ENCODE measurements at places on chromosomes 12 and 14.

GRCh38 chr14:73397810-73398209, 60.5 kb downstream of the NUMB start:
- DNase-seq, result no peak

GRCh38 chr14:66910311-66910840, 278.9 kb upstream of the GARIN2 start:
- no peak for DNase-seq

- DNase-seq, result no peak
These were observed 34.3 kb upstream of the TTC7B start for GRCh38 chr14:90850487-90850886.

DNA sequence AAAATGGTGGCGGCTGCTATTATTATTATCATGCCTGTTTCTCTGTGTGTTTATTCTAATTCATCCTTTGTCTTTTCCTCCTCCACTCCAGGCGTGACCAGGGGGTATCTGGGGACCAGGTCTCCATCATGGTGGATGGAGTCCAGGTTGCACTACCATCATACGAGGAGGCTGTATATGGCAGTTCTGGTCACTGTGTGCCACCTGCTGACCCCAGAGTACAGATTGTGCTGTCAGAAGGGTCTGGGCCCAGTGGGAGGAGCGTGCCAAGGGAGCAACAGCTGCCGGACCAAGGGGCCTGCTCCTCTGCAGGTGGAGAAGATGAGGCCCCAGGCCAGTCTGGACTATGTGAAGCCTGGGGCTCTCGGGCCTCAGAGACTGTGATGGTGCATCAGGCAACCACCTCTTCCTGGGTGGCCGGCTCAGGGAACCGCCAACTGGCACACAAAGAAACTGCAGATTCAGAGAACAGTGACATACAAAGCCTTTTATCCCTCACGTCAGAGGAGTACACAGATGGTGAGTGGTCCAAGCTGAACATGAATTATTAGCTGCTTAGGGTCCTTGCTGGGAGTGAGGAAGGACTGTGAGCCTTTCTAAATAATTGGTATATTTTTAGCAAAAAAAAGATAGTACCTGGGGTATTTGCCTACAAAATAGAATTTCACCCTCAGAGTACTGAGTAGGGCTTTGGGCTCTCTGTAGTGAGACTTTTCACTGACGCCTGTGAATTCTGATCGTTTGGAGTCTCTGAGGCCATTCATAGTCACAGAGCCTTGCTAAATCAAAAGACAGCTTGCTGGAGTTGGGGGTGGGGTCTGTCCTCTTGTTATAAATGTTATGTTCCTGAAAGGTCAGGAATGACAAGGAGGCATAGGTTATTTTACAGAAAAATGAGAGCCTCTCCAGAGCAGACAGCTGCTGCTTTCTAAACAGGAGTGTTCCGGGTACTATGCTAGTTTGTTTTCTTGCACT, 58.1 kb upstream of the SRSF5 start:
- peak; percentile 35 for DNase-seq

DNA sequence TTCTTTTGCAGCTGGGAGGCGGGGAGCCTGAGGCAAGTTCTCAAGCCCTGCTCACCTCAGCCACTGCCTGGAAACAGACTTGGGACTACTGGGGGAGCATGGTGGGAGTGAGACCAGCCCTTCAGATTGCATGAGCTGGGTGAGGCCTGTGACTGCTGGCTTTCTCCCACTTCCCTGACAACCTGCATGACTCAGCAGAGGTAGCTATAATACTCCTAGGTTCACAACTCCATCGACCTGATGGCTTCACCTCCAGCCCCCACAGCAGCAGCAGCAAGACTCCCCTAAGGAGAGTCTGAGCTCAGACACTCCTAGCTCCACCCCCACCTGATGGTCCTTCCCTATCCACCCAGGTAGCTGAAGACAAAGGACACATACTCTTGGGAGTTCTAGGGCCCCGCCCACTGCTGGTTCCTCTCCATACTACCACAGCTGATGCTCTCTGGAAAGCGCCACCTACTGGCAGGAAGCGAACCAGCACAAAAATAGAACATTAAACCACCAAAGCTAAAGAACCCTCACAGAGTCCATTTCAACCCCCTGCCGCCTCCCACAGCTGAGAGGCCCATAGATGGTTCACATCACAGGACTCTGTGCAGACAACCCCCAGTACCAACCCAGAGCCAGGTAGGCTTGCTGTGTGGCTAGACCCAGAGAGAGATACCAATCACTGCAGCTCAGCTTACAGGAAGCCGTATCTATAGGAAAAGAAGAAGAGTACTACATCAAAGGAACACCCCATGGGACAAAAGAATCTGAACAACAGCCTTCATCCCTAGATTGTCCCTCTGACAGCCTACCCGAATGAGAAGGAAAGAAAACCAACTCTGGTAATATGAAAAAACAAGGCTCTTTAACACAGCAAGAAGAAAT, 68.7 kb downstream of the RPAP3 start:
- DNase-seq, result no peak

GRCh38 chr14:70804556-70805162, 4.7 kb downstream of the MAP3K9 start:
- DNase-seq, result no peak

DNA sequence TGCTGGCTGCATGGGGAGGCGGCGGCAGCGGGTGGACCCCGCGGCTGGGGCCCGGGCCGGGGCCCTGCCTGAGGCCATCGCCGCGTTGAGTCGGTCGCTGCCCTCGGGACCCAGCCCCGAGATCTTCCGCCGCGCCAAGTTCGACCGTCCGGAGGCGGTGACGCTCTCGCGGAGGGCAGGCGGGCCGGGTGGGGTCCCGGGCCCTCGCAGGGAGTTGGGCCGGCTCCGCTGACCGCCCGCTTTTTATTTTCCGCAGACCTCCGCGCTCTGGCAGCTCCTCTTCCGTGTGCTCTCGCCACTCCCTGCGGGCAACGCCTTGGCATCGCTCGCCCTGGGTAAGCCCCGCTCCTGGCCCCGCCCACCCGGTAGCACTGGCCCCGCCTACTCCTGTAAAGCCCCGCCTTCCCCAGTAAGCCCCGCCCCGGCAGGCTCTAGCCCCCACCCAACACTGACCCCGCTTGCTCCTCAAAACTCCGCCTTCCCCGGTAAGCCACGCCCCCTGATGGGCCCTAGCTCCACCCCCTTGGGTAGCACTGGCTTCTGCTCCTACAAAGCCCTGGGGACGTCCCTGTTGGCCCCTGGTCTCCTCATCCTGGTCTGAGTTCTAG, 424 bp downstream of the TEDC1 start:
- peak; percentile 91 for DNase-seq

DNA sequence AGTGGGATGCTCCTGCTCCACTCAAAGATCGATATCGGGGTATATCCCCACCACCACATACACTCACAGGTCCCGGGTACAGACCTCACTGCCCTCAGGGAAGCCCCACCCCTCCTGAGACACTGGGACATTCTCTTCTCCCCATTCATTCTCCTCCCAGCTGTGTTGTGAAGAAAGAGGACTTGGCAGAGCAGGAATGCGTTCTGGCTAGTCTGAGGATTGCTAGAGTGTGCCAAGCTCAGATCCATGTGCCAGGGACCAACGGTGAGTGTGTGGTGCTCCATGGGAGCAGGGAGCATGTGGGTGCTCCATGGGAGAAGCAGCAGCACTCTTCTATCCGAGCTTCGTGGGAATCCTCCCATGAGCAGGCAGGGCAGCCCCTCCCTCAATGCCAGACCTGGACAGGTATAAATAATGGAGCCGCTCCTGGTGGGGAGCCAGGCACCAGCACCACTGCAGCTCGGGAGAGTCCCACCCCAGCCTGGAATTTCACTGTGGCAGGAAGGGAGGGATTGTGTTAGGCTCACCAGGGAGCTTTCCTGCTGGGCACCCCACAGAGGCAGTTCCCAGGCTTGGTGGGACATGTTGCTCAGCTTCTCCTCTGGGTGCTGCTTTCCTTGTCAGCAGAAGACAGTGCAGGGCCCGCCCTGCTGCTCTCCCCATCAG, 2.3 kb upstream of the KRT5 start:
- no peak for DNase-seq

GRCh38 chr12:19404242-19404880, 34.9 kb upstream of the AEBP2 start:
- DNase-seq, result no peak

DNA sequence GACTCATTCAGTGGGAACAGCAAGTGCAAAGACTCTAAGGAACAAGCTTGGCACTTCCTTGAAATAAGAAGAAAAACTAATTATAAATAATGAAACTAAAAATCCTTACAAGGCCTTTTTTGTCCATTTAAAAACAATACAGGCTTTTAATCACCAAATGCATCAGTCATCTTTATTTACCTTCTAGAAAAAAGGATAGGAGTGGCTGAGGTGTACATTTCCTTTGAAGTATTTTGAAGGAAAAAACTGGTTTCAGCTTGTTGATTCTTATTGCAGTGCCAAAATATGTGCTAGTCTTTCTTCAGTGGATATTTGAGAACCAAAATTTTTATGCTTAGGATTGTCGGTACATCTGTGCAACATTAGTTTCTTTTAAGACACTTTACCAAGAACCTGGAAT, 29.8 kb downstream of the MED21 start:
- DNase-seq, result no peak

DNA sequence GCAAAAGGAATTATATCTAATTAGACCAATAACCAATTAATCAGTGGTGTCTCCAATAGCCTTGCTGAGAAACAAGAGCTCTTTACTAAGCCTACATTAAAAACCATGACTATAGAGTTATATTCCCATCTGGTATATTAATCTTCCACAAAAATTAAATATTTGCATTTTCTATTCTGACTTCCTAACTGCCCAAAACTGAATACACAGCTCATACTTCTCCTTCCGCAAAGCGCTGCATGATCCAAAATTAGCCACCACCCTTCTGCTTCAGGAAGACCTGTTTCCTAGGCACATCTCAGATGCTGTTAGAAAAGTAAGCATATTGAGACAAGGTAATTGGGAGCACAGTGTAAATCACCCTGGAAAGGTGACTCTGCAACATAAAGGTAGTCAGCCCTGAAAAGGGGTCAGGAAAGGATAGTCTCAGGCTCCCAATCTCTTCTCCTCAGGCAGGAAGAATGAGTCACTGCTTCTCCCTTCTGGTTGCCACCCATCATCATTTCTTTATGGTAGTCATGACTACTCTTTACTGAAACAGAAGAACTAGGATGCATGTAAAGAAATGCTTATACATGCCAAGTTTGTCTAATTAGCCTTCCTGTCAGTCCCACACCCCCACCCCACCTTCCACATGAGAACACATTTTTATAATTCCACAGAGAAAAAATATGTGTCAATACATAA, 54.3 kb downstream of the PLCZ1 start:
- no peak for DNase-seq

GRCh38 chr14:36317650-36318049, 2.8 kb downstream of the MBIP start:
- DNase-seq, result no peak

- no peak for DNase-seq
These were observed 35.1 kb downstream of the ATF7IP start for GRCh38 chr12:14400599-14400998.

DNA sequence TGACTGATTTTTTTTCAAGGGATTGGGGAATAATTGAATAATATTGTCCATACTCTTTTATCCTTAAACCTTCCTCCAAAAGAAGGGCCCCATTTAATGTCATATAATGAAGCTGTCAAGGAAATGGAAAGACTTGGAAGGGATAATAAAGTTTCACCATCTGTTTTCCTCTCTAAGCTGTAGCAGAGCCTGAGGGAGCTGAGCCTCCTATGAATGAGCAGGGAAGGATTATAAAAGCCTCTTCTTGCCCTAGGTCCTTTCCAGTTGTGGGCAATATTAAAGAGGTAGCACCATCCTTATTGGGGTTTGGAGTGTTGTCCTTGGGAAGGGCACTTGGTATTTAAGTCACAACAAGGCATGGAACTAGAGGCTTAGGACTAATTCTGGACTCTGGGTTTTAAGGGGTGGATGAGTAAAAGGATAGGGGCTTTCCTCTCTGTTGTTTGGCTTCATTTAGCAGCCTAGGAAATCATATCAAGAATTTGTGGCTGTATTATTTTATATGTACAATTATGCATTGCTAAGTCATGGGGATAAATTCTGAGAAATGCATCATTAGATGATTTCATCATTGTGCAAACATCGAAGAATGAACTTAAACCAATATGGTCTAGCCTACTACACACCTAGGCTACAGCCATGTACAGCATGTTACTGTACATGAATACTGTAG, 408.5 kb upstream of the DCN start:
- DNase-seq, result no peak

DNA sequence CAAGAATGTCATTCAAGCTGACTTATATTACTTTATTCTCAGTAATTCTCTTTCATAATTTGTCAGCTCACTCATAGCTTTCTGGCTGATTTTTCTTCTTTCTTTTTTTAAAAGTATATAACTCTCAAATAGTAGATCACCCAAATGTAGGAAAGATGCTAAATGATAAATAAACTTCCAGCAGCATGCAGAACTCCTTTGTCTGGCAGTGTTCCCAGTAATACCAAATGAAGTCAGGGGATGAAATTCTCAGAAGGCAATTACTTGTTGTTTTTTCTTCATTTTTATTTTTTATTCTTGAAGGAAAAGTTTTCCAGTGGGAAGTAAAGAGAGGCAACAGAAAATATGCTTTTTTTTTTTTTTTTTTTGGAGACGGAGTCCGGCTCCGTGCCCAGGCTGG, 133.3 kb upstream of the SLCO1C1 start:
- DNase-seq, result no peak

DNA sequence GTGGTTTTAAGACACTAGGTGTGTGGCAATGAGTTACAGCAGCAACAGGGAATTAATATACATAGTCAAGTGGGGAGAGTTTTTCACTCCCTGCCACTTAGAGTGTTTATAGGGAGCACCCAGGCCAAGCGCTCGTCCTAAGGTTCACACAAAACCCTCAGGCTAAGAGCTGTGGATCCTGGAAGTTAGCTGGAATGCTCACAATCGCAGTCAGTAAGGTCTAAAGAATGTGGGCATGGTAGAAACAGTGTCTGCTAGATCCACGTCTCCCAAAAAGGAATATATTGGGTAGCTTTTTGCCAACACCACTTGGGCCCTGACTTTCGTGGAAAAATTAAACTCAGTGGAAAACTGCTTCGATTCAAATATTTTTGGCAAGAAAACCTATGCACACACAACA, 36.6 kb downstream of the STAB2 start:
- DNase-seq, result no peak

DNA sequence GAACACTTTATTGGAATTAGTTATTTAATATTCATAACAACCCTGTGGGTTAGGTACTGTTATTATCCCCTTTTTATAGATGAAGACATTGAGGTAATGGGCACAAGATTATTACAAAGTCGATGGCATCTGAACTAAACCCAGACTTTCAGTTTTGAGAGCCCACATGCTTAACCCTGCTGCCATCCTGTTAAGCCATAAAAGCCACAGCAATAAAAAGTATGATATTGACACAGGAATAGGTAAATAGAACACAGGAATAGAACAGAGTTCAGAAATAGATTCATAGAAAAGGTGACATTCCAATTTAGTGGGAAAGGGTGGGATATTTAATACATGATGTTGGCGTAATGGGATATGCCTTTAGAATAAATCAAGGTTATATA, 119.8 kb downstream of the SLC38A1 start:
- DNase-seq, result no peak

- DNase-seq, result no peak
These were observed 38.4 kb upstream of the CEP83 start for GRCh38 chr12:94498073-94498472.

All from posterior cingulate gyrus (tissue), 11 donors.